Stimulated activated CD8-positive, alpha-beta memory T cell treated with anti-CD3 and anti-CD28 coated beads, Interleukin-4, amount 100 ng/mL, for 24 hours (primary cell): ENCODE measurements at places on chromosomes 4 and X.
A peak's percentile ranks its signal among the peaks of the same experiment; 100 is the strongest.

DNA sequence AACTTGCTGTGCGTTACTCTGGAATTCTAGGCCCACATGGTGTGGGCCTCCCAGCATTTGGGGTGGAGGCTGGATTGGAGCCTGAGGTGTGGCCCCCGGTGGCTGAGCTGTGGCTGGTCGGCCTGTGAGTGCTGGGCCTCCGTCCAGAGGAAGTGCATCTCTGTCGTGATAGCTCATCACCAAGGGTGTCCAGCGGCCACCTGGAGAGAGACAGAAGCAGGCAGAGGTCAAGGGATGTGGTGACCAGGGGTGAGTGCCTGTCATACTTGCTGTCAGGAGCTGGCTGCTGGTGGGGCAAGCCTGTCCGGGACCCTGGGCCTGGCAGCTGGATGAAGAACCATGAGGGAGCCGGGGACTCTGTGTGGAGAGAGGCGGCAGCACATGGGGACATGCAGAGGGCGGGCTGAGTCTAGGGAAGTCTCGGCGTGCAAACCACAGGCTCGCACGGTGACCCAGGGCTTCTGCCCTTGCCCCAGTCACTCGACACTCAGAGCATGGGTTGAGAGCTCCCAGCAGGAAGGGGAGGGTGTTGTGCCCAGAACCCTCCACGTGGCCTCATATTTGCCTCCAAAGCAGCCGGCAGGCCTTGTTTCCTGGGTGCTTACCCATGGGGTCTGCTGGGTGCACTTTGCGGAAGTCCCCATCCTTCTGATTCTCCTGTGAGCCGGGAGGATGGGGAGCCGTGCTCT, 6.2 kb downstream of the SORCS2 start:
- DNase-seq, result no peak

DNA sequence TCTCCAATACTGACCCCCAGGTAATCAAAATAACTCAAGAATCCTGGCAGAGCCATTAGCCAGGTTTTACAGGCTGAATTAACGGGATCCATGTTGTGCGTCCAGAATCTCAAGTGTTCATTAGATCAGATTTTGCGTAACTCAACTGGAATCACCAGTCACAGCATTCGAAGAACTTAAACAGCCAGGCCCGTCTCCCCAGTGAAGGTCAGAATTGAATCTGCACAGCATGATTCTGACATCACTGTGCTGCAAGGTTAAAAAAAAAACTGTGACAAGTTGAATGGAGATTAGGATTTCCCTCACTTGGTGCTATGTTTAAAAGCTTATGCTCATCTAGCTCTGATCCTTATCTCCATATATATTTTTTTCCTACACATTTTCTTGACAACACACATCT, 96.1 kb downstream of the ANOS1 start:
- DNase-seq, result no peak

- DNase-seq, result no peak
Observed at GRCh38 chr4:24560868-24561368, 23.4 kb downstream of the DHX15 start.

- DNase-seq, result no peak
Observed at GRCh38 chr4:41373221-41373620, 116.5 kb downstream of the UCHL1 start.

GRCh38 chr4:118991686-118992085, 103.0 kb downstream of the SYNPO2 start:
- DNase-seq, result no peak

DNA sequence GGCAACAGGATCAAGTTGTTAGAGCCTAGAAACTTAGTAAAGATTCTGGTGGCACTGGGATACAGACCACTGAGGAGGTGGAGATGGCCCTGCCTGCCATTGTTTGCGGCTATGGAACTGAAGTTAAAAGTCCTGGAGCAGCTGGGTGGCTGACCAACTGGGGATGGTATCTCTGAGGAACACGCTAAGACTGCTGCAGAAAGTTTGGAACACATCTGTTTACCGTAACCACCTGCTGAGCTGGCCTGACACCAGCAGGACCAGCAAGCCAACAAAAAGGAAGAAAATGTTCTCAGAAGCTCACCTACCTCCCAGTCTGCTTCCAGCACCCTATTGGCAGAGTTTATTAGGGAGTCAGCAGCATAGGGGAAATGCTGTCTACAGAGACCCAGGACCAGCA, 17.4 kb upstream of the PACRGL start:
- no peak for DNase-seq

- DNase-seq, result no peak
Observed at GRCh38 chrX:122565952-122566351, 618.1 kb upstream of the GRIA3 start.

- DNase-seq, result no peak
Observed at GRCh38 chr4:160350944-160351343, 1248.1 kb downstream of the RAPGEF2 start.

DNA sequence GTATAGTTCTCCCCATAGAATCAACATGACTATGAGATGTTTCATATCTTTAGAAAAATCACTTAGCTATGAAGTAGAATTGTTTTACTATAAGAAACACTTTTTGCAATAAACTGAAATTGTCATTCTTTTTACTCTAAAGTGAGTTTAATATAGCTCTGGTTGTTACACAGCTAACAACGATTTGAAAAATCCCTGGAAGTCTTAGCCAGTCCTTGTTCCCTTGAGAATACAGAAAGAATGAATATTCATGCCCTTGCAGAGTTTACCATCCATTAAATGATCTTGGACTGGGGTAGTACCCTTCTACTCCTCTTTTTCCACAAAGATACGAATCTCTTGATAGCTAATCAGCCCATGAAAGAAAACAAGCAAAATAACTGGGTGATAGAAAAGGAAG, 141.8 kb downstream of the JADE1 start:
- DNase-seq, result no peak

- DNase-seq, result peak; percentile 1
Observed at GRCh38 chr4:36348403-36348938, 67.1 kb downstream of the DTHD1 start.

- no peak for DNase-seq
Observed at GRCh38 chrX:9153300-9153699, 119.4 kb upstream of the FAM9B start.

DNA sequence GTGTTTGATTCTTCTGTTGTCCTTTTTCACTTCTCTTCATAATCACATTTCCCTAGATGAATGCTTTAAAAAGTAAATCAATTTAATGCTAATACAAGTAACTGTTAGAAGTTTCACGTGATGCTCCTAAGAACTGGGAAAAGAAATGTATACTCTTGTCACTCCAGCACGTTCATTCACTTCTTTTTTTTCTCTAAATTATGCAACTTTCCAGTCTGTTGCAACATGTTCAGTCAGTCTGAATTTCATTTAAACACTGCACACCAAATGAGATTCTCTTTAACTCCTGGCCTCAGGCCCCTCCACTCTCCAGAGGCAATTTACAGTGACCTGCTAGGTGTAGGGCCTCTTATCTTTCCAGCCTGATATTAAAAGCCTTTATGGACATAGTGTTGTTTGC, 321.9 kb downstream of the HS3ST1 start:
- no peak for DNase-seq

DNA sequence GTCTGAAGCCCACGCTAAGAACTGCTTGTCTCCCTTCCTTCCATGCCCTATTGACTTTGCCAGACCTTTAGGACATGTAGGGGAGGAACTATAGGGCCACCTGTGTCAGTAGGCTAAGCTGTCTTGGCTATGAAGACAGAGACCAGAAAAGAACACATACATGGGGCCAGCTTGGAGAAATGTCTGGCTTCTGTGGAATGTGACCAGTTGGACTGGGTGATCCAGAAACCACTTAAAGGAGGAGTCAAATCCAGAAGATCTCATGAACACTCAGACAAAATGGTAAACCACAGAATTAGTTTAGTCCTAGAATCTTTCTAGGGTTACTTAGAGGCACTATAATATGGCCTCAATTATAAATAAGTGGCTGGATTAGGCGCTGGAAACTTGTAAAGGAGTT, 42.0 kb downstream of the PHKA2 start:
- DNase-seq, result no peak
